ENCODE measurements at places on chromosomes 6 and 20. TPM values are rescaled to one million over a fixed set of nuclear protein-coding genes. Genes with fewer than 3 reads are reported as not detected.

- DNase-seq: no peak
- no peaks in the 10 kb centered on the region for H3K27me3 ChIP-seq
- no peak overlapping the region for H3K27ac ChIP-seq
- peaks cover 13% of the 10 kb centered on the region for H3K4me1 ChIP-seq
Measured at GRCh38 chr6:119128252-119128912, 49.9 kb upstream of the FAM184A start.

- peaks cover 29% of the 10 kb centered on the region for H3K4me1 ChIP-seq
- H3K27ac ChIP-seq: no peak overlapping the region
- H3K27me3 ChIP-seq: no peaks in the 10 kb centered on the region
- no peak for DNase-seq
- no peak overlapping the region for H3K4me3 ChIP-seq
Measured at GRCh38 chr20:25253606-25254275, 5.9 kb downstream of the PYGB start.

Gene RBM12
- total RNA-seq: 36.0 TPM

DNA sequence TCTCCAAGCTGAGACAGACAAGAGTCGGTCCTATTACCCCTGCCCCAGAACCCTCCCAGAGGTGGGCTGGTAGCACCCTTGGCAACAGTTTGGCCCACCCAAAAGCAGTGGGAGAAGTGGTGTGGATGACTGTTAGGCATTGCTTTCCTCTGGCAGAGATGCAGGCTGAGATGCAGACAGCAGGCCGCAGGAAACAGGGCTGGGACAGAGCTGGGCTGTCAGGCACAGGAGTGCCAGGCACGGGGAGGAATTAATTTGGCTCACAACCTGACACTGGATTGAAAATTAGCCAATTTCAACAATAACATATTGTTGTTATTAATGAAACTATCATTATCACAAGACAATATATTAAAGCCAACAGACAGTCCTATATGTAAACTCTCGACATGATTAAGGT, 15.7 kb upstream of the SIRT5 start:
- H3K4me3 ChIP-seq: no peak overlapping the region
- no peaks in the 10 kb centered on the region for H3K36me3 ChIP-seq
- H3K27me3 ChIP-seq: no peaks in the 10 kb centered on the region
- H3K4me1 ChIP-seq: peaks cover 10% of the 10 kb centered on the region

- H3K4me3 ChIP-seq: no peak overlapping the region
- no peaks in the 10 kb centered on the region for H3K36me3 ChIP-seq
- no peaks in the 10 kb centered on the region for H3K27me3 ChIP-seq
- no peaks in the 10 kb centered on the region for H3K4me1 ChIP-seq
- H3K27ac ChIP-seq: no peak overlapping the region
Measured at GRCh38 chr6:151349651-151350270, 41.6 kb downstream of the ZBTB2 start.

Gene BFSP1
- total RNA-seq: 0.32 TPM

Gene ADGRB3
- not detected for total RNA-seq

GRCh38 chr20:36307412-36308325, 1.5 kb downstream of the DLGAP4 start:
- H3K27me3 ChIP-seq: peaks cover 70% of the 10 kb centered on the region
- DNase-seq: no peak
- no peak overlapping the region for H3K27ac ChIP-seq
- H3K4me1 ChIP-seq: no peaks in the 10 kb centered on the region
- no peaks in the 10 kb centered on the region for H3K36me3 ChIP-seq
- H3K4me3 ChIP-seq: no peak overlapping the region

Gene PRND
- total RNA-seq: not detected

Gene DOK5
- 11.8 TPM for total RNA-seq

DNA sequence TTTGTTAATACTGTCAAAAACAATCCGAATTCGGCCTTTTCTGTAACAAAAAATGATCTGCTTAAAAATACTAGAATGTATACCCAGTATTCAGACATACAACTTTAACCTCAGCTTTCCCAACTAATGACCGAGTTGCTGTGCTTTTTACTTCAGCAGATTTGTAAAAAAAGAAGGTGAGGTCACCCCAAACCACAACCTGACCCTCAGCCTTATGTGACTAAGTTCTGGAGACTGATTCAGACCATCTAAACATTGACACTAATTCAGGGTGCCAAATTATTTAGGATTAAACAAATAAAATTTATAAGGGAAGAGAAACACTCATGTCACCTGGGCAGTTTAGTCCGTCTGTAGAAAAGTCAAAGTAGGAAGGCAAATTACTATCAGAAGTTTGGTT, 7.7 kb downstream of the CCN6 start:
- no peaks in the 10 kb centered on the region for H3K27me3 ChIP-seq
- no peak overlapping the region for H3K27ac ChIP-seq
- no peaks in the 10 kb centered on the region for H3K36me3 ChIP-seq
- H3K4me3 ChIP-seq: no peak overlapping the region
- peaks cover 9% of the 10 kb centered on the region for H3K4me1 ChIP-seq
- DNase-seq: peak; percentile 70

DNA sequence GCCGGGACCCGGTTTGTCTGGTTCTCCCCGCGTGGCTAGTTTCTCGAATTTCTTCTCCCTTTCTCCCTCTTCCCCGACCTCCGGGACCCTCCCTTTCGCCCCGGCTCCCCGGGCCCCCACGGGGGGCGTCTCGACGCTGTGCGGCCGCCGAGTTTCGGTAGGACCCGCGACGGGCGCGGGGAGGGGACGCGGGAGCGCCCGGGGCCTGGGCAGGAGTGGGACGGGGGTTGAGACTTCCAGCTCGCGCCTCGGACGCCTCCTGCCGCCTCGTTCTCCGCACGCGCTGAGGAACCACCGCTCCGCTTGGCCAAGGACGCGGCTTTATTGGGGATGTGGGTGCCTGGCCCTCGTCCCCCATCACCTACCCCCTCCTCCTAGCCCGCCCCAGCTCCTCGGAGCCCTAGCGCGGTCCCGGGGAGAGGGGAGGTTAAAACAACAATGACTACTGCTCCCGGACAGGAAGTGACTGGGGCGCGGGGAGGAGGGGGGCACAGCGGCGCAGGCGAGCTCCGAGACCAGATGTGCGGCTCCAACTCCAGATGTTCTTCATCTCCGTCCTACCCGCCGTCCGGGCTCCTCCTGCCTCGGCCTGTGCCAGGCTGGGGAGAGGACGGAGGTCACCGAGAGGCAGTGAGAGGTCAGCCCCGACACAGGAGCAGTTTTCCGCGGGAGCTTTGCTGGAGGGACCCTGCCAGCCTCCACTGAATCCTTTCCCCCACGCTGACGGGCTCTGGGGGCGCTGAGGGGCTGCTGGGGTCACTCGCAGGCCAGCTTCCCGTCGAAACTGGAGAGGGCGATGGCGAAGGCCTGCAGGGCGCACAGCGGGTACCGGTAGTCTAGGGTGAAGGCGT, 917 bp upstream of the TEAD3 start:
- H3K27me3 ChIP-seq: no peaks in the 10 kb centered on the region
- H3K27ac ChIP-seq: peak overlapping the region; percentile 68
- DNase-seq: peak; percentile 78
- H3K36me3 ChIP-seq: no peaks in the 10 kb centered on the region
- H3K4me3 ChIP-seq: peak overlapping the region; percentile 82
- H3K4me1 ChIP-seq: peaks cover 8% of the 10 kb centered on the region

Data from GM23248 (cell line).